ENCODE measurements at places on chromosomes 16 and 17.

DNA sequence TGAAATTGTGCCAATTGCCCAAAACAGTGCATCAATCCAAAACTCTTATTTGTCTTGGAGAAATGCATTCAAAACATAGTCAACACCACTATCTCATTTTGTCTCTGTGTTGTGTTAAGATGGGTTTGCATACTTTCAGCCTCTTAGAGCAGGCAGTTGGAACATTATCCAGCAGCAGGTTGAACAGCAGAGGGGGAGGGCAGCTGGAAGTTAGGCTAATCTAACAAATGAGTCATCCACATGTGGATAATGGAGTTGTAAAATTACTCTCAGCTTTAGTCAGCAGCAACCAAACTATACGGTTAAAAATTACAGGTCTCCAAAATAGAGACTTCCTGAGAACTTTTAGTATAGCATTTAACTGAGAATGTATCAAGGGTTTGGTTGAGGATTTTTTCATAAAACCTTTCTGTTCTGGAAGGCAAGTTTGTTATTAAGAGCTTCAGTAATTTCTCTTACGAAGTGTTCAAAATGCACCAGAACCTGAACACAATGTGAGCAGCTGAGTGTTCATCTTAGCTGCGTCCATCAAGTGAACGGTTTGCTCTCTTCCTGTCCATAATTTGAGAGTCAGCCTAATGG is 46.3 kb downstream of the PRKCA start:
- no peak for DNase-seq

DNA sequence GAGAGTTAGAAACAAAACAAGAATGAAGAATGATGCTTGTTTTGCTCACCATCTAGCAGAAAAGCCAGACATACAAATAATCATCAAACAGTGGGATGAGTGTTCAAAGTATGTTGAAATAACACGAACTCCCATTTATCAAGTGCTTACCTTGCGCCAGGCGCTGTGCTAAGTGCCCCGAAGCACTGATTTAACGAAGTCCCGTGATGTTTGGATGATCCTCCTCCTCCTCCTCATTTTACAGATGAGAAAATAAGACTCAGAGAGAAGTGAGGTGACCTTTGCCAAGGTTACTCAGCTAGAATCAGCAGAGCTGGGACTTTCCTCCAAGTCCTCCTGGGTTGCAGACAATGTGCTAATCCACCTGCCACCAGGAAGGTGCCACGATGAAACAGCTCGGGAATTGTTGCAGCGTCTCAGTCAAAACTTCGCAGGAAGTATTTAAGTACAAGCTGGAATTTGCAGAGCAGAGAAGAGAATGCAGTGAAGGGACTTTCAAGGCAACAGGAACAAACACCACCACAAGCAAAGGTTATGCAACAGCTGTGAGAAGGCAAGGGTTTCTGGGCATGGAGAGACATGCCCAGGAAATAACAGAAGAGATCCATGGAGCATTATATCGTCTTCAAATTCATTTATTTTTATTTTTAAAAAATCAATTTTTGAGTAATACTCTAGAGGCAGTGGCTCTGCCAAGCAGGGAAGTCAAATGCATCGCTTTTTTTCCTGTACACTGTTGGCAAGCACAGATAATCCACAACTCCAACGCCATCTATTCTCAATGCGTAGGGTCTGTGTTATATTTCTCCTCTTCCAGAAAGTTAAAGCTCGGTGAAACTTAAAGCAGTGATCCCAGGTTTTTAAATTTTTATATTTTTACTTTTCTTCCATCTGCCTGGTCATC is 11.1 kb downstream of the PRCD start:
- peak; percentile 51 for DNase-seq

GRCh38 chr17:45430006-45430737 is 2.5 kb downstream of the ARHGAP27 start:
- no peak for DNase-seq

GRCh38 chr16:70589998-70590471 is 56.3 kb upstream of the IL34 start:
- DNase-seq: no peak

- DNase-seq: no peak
Observed at GRCh38 chr17:74429604-74430384, 2.1 kb upstream of the GPRC5C start.

DNA sequence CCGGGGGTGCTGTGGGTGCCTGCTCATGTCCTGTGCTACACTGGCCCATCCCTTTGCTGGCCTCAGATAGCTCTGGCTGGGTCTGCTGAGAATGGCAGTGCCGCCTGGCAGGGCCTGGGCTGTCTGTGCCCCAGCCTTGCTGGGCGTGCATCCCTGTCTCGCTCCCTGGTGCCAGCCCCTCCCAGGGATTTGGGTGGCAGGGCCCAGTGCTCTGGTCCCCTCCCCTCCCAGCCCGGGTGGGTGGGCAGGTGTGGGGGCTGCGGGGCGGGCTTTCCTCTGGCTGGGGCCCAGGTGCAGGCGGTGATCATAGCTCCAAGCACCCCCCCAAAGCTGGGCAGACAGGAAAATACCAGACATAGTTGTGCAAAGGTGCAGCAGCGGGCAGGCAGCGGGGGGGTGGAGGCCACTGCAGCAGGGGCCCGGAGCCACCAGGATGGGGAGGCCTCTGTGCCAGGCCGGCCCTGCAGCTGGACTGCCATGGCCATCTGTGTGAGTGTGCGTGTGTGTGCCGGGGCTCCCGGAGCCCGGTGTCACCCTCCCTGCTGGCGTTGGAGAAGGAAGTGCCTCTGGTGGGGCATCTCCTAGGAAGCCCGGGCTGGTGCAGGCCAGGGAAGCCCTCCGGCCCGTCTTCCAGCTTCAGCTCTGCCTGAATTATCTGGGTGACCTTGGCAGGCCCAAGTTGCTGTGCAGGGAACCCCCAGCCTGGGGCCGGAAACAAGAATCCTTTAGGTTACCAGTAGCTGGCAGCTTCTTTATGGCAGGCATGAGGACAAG is 7.4 kb downstream of the GLIS2 start:
- DNase-seq: no peak

GRCh38 chr16:676913-677312 is 1.4 kb downstream of the RHBDL1 start:
- no peak for DNase-seq

DNA sequence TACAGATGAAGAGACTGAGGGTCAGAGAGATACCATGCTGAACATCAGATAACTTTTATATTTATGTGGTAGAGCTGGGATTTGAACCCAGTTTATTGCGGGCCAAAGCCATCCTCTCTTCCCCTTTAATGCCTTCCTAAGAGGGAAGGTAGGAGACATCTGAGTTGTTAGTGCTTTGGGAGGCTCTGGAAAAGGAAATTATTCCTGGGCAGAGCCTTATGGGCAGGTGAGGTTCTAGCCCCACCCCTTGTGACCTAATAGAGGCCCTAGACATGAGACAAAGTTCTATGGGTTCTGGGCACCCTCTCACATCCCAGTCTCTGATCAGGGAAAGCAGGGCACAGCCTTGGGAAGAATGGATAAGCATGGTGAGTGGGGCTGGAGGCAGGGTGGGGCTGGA is at the start of gene C17orf50:
Gene C17orf50 (plus strand): TSS at position 301 of the 400 bp plus-strand sequence. CDS start 55 bp downstream, at position 356.
- DNase-seq: no peak

DNA sequence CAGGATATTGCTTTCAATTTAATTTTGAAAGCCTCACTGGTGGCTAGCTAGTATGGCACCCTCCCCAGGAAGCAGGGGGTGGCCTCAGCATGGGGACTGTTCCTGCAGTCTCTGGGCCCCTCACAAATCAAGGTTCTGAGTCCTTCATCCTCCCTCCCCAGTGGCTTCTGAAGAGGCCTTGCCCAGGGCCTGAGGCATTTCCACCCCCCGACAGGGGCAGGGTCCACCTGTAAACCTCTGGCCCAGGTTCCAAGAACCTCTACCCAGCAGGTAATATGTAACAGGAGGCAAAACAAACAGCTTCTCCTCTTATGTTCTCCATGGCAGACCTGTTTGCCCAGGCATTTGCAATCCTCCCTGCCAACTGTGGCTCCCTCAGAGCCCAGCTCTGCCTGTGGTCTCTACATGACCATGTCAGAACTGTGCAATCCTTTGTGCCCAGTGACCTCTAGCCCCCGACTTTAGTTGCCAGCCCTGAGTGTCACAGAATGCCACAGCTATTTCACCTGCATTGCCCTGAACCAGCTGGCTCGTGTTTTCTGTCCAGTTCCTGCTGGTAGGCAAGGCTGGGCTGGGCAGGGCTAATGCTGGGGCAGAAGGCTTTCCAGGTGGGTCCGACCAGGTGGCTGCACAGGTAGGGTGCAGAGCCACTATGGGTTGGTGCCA is 14.3 kb downstream of the ACSF2 start:
- DNase-seq: no peak

DNA sequence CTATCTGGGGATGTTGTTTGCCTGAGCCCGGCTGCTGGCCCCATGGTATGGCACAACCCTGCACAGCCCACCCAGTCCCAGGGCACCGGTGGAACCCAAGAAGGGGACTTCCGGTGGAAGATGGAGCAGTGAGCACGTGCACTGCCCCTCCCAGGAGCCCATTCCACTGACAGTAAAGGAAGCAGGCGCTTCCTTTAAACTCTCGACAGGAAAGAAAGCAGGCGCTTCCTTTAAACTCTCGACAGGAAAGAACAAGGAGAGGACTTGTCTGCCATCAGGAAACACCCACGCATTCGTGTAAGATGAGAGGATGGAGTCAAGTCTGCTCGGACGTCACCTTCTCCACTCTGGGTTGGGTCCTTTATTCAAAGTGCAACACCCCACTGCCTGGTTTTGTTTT is 53.7 kb downstream of the IL21R start:
- no peak for DNase-seq

DNA sequence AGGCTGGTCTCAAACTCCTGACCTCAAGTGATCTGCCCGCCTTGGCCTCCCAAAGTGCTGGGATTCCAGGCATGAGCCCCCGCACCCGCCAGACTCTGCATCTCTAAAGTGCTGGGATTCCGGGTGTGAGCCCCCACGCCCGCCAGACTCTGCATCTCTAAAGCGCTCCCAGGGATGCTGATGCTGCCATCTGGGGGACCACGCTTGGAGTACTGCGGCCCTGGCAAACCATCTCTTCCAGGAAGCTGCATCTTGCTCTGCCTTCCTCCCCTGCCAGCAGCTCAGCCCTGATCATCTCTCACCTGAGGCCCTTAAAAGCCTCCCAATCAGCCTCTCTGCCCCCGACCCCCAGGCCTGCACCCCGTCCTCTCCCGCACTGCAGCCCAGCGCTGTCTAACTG is 4.1 kb downstream of the CEP295NL start:
- peak; percentile 43 for DNase-seq

GRCh38 chr17:69060822-69061221 is at the start of gene ABCA9:
ABCA9 (minus strand) TSS chr17:69060927; CDS start chr17:69051126, 9,801 bp downstream.
- DNase-seq: peak; percentile 35

DNA sequence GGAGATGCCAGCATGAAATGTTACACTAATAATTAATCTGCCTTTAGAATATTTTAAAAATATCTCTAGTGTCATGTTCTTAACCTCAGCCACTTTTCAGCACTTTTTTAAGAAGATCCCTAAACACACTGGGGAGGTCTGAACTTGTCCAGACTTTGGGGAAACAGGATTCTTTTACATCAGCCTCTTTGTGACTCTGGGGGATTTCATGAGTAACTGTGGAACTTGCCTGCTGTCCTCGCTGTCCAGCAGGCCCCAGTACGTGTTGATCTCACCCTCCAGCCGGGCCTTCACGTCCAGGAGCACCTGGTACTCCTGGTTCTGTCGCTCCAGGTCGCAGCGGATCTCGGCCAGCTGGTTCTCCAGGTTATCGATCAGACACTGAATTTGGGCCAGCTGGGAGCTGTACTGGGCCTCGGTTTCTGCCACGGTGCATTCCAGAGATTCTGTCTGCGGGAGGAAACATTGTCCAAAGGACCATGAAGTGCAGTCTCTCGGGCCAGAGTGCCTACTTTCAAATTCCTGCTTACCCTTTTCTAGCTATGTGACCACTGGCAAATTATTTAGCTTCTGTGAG is 5.5 kb downstream of the KRT40 start:
- no peak for DNase-seq

- no peak for DNase-seq
Observed at GRCh38 chr16:87715658-87716057, 50.1 kb downstream of the KLHDC4 start.

- no peak for DNase-seq
Observed at GRCh38 chr17:43477832-43478634, 5.7 kb upstream of the DHX8 start.

GRCh38 chr17:10294180-10294579 is 78.6 kb downstream of the MYH13 start:
- no peak for DNase-seq

- no peak for DNase-seq
Observed at GRCh38 chr16:5216441-5217080, 119.0 kb upstream of the EEF2KMT start.

Measured in pons (tissue), 1 donor.